ENCODE measurements at places on chromosomes 12 and 14. TPM values are rescaled to one million over a fixed set of nuclear protein-coding genes. Genes with fewer than 3 reads are reported as not detected.

DNA sequence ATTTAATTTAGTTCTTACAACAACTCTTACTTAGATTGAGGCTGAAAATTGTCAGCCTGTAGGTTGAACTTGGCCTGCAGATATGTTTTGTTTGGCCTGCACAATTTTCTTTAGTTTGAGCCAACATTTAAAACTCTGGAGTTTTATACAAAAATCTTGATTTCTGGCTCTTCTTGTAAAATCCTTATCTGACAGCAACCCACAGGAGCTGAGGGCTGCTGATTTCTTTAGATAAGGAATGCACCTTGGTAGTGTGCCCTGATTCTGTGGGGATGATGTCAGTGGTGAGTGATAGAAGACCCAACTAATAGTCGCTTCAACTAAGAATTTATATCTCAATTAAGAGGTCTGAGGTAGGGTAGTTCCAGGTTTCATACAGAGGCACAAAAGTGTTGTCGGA lies 49.5 kb downstream of the SOCS2 start:
- H3K27ac ChIP-seq: no peak overlapping the region
- H3K4me1 ChIP-seq: no peaks in the 10 kb centered on the region
- no peaks in the 10 kb centered on the region for H3K36me3 ChIP-seq
- no peak overlapping the region for H3K4me3 ChIP-seq

DNA sequence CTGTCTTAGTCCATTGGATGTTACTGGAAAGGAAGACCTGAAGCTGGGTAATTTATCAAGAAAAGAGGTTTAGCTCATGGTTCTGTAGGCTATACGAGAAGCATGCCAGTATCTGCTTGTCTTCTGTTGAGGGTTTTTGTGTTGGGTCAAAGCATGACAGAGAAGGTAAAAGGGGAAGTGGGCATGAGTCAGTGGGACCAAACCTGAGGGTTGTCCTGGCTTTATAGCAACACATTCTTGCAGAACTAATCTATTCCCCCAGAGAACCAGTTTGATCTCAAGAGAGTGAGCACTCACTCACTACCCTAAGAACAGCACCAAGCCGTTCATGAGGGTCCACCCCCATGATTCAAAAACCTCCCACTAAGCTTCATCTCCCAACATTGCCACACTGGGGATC lies 19.0 kb upstream of the KRAS start:
- H3K4me1 ChIP-seq: no peaks in the 10 kb centered on the region
- no peaks in the 10 kb centered on the region for H3K36me3 ChIP-seq
- no peak overlapping the region for H3K4me3 ChIP-seq
- DNase-seq: no peak

DNA sequence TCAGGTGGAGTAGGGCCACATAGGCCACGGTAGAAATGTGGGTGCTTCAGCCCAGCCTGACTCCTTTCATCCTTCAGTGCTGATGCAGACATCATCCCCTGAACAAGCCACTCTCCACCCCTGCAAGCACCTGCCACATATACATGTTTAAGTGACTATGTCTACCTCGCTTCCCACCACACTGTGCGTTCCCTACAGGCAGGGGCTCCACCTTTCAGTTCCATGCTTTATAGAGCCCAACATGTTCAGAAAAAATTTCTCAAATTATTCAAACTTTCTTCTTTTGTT lies 11.6 kb downstream of the SLC7A7 start:
- no peaks in the 10 kb centered on the region for H3K27me3 ChIP-seq
- no peak overlapping the region for H3K27ac ChIP-seq
- no peak overlapping the region for H3K4me3 ChIP-seq
- H3K4me1 ChIP-seq: no peaks in the 10 kb centered on the region
- no peaks in the 10 kb centered on the region for H3K36me3 ChIP-seq

- peak overlapping the region; percentile 24 for H3K4me3 ChIP-seq
- H3K27me3 ChIP-seq: no peaks in the 10 kb centered on the region
- peak overlapping the region; percentile 2 for H3K27ac ChIP-seq
- peak; percentile 57 for DNase-seq
- no peaks in the 10 kb centered on the region for H3K36me3 ChIP-seq
These were observed 395.2 kb upstream of the DCN start for GRCh38 chr12:91577586-91578539.

- H3K36me3 ChIP-seq: no peaks in the 10 kb centered on the region
- peak; percentile 54 for DNase-seq
- H3K4me1 ChIP-seq: peaks cover 23% of the 10 kb centered on the region
- peak overlapping the region; percentile 51 for H3K4me3 ChIP-seq
- H3K27ac ChIP-seq: no peak overlapping the region
These were observed 8.6 kb upstream of the GPR68 start for GRCh38 chr14:91252871-91253794.

DNA sequence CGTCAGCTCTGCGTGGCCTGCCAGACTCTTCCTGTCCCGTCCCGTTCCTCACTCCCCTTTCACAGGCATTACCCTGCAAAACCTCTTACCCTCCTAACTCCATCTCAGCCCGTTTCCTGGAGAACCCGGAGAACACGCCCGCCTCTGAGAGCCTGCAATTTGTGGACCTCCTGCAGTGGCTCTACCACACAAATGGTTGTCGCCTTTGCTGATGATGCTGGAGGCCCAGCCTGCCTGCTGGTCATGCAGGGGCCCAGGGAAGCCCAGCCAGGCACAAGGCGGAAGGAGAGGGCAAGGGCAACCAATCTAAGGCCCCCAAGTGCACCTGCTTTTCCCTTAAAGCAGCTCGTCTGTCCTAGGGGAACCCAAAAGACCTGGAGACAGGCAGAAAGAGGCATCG lies 22.5 kb downstream of the RFLNA start:
- no peak overlapping the region for H3K27ac ChIP-seq
- DNase-seq: no peak
- H3K27me3 ChIP-seq: peaks cover 8% of the 10 kb centered on the region
- no peak overlapping the region for H3K4me3 ChIP-seq
- no peaks in the 10 kb centered on the region for H3K4me1 ChIP-seq
- H3K36me3 ChIP-seq: peaks cover under 1% of the 10 kb centered on the region

The CHGA gene
- 0.50 TPM for polyA plus RNA-seq

- H3K4me3 ChIP-seq: no peak overlapping the region
- no peaks in the 10 kb centered on the region for H3K36me3 ChIP-seq
- DNase-seq: no peak
- no peaks in the 10 kb centered on the region for H3K27me3 ChIP-seq
- H3K4me1 ChIP-seq: peaks cover 11% of the 10 kb centered on the region
- no peak overlapping the region for H3K27ac ChIP-seq
These were observed 89.1 kb downstream of the STXBP6 start for GRCh38 chr14:24960816-24961215.

The ACOT4 gene
- 0.25 TPM for polyA plus RNA-seq

DNA sequence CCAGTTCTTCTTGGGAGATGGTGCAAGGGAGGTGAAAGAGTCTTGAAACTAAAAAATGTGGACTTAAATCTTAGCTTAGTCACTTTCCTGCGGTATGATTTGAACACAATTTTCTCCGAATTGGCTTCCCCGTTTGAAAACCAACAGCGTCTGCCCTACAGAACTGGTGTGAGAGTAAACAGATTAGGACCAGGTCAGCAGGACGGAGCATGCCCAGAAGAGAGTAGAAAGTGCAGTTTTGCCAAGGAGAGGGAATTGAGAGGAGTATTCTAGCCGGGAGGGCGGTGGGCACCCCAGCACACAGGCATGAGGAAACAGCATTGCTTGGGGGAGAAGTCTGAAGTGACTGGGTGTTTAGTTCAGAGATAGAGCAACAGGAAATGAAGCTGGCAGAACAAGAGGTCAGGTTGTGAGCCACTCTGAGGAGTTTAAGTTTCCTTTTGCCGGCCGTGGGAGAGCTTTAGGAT lies 927.1 kb downstream of the VRK1 start:
- H3K27ac ChIP-seq: no peak overlapping the region
- H3K27me3 ChIP-seq: no peaks in the 10 kb centered on the region
- no peak for DNase-seq
- no peaks in the 10 kb centered on the region for H3K4me1 ChIP-seq

All from muscle of leg (tissue), 16 donors.